Neuronal stem cell (in vitro differentiated cells): ENCODE measurements at places on chromosomes 6 and 20.
A peak's percentile ranks its signal among the peaks of the same experiment; 100 is the strongest.

DNA sequence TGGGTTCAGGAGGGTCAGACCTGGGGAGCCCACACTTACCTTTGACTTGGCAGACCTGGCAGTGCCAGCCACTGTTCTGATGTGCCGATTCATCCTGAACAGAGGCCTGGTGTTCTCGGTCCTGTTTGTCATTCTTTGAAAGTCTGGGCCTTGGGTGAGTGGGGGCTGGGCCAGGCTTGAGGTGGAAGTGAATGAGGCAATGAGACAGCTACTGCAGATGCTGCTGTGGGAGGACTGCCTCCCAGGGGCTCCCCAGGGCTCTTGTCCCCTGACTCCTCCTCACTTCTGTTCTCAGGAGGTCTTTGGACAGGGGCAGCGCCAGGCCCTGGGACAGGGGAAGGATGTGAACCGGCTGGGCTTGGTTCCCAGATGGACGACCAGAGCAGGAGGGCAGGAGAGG, 5.6 kb upstream of the TREML4 start:
- no peak for DNase-seq

- DNase-seq = no peak
Measured at GRCh38 chr20:48092596-48093280, 307.5 kb upstream of the SULF2 start.

DNA sequence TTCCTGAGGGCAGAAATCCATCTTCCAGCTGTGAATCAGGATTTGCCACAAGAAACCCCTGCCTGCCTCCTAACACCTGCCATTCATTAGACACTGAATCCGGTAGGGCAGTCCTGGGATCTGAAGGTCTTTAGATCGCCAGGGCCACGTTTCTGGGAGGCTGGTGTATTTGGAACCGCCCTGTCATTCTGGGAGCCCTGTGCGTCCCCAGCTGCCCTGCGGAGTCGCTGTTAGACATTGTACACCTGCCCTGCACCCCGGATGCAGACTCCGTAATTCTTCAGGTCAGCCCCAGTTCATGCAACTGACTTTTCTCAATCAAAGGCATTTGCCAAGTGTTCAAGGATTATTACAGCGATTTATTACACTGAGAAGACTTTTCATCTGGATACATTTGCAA, 193.2 kb downstream of the TBC1D7 start:
- no peak for DNase-seq

- DNase-seq = no peak
Measured at GRCh38 chr6:169912266-169913095, 161.1 kb downstream of the ERMARD start.

DNA sequence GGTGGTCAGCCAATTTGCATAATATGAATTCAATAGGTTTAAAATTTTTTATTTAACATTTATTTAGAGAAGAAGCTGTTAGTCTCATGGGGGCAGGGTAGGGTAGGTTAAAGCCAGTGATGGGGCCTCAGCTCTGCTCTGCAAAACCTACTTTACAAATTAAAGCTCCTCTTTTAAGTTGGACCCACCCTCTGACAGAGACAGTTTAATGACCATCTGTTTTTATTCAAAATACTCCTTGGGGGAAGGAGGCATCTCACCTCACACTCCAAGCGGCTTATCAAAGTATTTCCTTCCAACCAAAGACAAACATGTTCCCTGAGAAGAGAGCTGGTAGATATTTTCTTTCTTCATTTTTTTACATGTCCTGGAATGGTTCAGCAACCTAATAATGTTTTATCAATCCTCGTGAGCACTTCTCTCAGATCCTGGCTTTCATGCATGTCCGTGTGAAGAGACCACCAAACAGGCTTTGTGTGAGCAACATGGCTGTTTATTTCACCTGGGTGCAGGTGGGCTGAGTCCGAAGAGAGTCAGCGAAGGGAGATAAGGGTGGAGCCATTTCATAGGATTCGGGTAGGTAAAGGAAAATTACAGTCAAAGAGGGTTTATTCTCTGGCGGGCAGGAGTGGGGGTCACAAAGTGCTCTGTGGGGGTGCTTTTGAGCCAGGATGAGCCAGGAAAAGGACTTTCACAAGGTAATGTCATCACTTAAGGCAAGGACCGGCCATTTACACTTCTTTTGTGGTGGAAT, 184.7 kb downstream of the GJA1 start:
- no peak for DNase-seq

GRCh38 chr6:41763470-41763869, 16.2 kb downstream of the FRS3 start:
- DNase-seq = no peak

DNA sequence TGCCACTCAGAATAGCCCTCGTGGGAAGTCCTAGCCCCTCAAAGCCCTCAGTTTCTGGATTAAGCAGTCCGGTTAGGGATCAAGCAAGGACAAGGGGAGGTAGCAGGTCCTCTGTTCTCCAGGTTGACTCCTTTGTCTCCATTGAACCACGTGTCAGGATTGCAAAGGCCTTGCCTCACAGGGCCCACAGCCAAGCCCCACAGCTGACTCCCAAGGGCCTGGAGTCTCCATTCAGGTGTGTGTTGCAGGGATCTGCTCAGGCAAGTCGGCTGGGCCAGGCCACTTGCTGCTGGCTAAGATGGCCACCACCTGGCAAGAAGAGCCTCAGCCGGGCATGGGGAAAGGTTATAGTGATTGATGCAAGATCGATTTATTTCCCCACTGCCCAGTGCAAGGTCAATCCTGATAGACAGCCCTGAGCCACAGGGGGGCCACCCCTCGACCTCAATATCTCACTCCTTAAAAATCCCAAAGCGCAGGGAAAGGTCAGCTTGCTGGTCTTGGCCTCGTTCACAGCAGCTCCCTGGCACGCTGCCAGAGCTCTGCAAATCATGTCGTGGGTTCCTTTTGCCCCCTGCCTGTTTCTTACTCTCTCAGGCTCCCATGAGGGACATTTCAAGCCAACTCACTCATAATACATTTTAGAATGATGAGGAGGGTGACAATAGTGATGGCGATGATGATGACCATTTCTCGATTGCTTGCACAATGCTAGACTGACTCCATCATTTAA, 75.9 kb downstream of the EDN3 start:
- DNase-seq = no peak

DNA sequence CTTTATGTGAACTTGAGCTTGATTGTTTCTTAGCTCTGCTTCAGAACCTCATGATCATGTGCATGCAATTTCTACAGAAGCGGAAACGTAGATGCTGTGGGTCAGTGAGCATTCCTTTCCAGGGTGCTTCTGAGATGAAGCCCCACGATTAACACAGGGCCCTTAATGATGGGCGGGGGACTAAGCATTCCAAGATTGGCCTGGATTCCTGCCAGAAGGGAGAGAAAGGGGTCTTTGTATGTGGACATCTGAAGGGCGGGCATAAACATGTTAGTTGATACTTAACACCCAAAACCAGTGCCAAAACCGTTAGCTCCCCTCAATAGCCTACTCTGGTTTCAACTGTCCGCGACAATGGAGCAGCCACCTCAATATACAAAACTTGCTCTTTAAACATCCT, 46.9 kb upstream of the POU3F2 start:
- DNase-seq = no peak

DNA sequence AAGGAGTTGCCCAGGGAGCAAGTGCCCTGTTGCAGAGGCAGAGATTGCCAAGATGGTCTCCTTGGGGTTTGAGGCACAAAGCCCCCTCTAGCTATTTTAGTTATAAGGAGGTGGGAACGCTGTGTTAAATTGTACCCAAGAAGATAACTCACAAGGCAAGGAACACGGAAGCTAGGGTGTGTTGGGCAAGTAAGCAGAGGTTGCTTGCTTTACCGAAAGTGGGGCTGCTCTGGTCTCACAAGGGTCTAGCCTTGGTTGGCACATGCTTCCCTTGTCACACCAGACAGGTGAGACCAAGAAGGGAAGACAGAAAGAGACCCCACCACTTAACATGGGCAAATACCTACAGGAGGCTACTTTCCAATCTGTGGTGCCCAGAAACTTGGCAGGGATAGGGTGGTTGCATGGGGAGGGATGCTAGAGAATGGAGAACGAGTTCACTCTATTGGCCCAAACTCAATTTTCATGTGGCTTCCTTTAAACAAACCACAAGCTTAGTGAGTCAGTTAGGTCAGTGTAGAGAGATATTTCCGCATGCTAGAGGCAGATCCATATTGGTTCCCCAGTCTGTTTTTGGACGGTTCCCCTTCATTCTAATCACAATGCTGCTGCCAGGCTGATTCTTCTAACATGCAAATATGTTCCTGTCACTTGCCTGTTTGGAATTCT, 42.4 kb downstream of the PLAGL1 start:
- no peak for DNase-seq

DNA sequence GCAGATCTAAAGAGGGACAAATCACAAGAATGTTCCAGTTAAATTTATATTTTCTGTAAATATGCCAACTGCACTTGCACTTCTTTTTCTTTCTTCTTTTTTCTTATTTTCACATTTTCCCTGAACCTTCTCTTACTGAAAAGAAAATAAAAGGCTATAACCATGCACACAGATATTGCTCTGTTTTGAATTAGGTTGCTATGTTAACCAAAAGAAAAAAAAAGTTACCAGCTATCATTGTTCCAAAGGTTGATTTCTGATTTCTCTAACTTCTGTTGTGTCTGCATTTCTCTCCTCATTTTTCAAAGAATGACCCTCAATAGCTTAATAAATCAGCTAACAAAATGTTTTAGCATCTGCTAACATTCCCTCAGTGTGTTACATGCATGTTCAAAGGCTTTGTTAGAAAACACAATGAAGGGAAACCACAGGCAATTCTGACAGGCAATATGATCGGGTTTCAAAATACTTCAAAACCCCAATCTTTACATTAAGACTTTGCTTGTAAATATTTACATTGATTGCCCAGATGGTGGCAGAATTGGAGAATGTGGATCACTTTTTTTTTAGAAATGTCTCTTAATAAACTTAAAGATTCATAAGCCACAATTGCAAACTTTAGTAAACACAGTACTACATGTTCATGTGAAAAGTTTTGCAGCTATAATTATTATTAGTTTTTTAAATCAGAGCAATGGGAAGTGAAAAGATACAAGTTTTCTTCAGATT, 928.3 kb upstream of the FLRT3 start:
- no peak for DNase-seq

DNA sequence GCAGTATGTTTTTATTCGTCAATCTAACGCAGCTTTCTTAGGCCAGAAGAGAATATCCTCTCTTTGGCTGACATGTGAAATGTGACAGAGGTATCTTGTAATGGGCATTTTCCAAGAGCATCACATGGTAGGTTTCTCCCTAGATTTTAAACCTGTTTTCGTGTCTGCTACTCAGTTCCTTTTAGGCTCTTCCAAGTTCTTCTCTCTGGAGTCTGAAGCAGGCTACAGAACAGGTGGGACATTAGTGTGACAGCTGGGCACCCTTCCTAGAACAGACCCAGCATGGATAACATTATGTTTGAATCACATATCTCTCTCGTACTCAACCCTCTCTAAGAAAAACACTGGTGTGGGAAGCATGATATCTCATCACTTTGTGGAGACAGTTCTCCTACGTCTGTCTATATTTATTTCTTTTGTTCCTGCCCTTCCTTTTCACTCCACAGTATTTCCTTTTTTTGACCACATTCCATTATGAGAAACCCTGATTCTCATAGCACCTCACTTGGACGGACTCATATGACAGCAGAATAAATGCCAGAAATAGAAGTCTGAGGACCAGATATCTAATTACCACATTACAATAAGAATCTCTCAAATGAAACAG, 263.4 kb downstream of the NKAIN2 start:
- no peak for DNase-seq

GRCh38 chr6:56794421-56794820, 151.7 kb upstream of the DST start:
- no peak for DNase-seq

GRCh38 chr20:35619196-35620095, 3.8 kb downstream of the SPAG4 start:
- DNase-seq = peak; percentile 85

GRCh38 chr6:22146931-22147701, 149.7 kb downstream of the PRL start:
- DNase-seq = no peak

- DNase-seq = no peak
Measured at GRCh38 chr6:157488716-157489118, 107.7 kb downstream of the ZDHHC14 start.

- DNase-seq = no peak
Measured at GRCh38 chr6:118712969-118713368, 61.6 kb upstream of the CEP85L start.

GRCh38 chr6:45474376-45474775, 96.6 kb upstream of the SUPT3H start:
- no peak for DNase-seq

GRCh38 chr20:6169251-6169650, 46.4 kb upstream of the FERMT1 start:
- DNase-seq = no peak

- no peak for DNase-seq
Measured at GRCh38 chr6:47094241-47094925, 52.3 kb upstream of the ADGRF1 start.

- DNase-seq = no peak
Measured at GRCh38 chr20:45300961-45301360, 5.7 kb upstream of the RBPJL start.

- DNase-seq = no peak
Measured at GRCh38 chr20:3919352-3919751, 30.2 kb downstream of the PANK2 start.

- DNase-seq = no peak
Measured at GRCh38 chr6:158313989-158314388, 1.7 kb downstream of the TULP4 start.

GRCh38 chr6:111841822-111842221, 31.4 kb downstream of the FYN start:
- no peak for DNase-seq

- no peak for DNase-seq
Measured at GRCh38 chr6:32369660-32370059, 2.0 kb downstream of the TSBP1 start.

- no peak for DNase-seq
Measured at GRCh38 chr20:42461965-42462593, 727.6 kb downstream of the PTPRT start.

DNA sequence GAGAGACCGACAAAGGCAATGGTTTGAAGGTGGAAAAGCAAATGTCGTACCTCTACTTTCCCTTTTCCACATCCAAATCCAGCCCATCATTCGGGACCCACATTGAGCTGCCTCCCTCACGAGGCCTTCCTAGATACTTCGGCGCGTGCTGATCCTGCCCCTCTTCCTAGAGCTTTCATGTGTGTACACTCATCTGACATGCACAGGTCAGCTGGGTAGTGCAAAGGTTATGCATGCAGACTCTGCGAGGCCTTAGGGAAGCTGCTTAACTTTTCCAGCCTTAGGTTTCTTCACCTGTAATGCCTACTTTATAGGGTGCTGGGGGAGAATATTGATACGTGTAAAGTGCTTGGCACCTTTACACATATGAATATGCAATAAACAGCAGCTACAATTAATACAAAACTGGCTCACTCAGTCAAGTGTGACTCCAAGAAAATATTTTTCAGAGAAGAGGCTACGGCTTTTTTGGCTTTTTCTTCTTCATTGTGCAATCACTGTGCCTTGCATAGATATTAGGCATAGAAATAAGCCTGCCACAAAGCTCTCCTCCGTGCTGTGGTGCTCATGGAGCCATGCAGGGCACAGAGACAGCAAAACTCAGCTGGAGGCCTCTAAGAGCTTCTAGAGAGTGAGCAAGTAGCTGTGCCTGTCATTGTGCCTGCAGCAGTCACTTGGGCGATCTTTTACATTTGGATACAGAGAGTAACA, 3.6 kb upstream of the MANBAL start:
- DNase-seq = no peak

GRCh38 chr6:32568561-32568960, 21.1 kb downstream of the HLA-DRB1 start:
- no peak for DNase-seq

GRCh38 chr20:21159658-21160380, 33.9 kb downstream of the KIZ start:
- DNase-seq = no peak
